ENCODE measurements at places on chromosomes 12 and 14.

DNA sequence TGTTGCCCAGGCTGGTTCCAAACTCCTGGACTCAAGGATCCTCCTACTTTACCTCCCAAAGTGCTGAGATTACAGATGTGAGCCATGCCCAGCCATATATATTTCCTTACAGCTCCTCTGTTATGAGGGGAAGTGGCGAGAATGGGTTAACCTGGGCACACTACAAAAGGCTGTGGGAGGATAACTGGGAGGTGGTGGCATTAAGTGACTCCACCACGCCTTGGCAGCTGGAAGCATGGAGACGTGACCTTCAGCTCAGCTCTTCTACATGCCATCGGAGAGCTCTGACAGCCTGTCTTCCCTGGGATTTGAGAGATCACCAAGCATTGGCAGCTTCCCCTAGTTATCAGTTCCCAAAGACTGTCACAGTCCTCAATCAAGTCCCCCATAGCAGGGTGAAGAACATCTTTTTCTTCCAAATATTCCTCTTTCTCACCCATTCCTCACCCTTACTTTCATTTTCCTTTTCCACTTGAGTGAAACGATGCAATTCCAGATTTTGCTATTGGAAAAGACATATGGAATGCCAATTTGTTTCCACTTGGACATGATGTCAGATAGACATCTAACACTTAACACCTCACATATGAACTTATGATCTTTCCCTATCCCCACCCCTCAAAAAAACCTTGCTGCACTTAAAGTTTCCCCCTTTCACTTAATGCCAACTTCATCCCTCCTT lies 48.5 kb downstream of the PHLDA1 start:
- peak overlapping the region; percentile 0 for H3K27ac ChIP-seq
- no peaks in the 10 kb centered on the region for H3K36me3 ChIP-seq
- peaks cover 34% of the 10 kb centered on the region for H3K4me1 ChIP-seq
- H3K27me3 ChIP-seq = no peaks in the 10 kb centered on the region
- DNase-seq = no peak

DNA sequence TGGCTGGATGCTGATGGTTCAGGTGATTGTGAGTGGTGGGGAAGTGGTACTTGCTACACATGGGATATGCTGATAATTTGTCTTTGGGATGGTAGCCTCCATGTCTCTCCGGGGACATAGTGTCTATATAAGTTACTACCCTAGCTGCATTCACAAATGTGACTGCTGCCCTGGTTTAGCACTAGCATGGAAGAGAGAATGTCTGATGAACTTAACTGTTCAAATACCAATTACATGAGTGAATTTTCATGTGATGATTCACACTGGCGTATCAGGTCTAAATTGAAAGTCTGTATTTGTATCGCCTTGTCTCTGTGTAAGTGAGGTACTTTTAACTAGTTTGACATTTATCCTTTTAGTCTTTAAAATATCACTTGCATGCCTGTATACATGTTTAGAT lies 34.4 kb downstream of the ATF7IP start:
- H3K4me3 ChIP-seq = peak overlapping the region; percentile 92
- no peak for DNase-seq
- H3K27ac ChIP-seq = peak overlapping the region; percentile 92
- peaks cover 46% of the 10 kb centered on the region for H3K4me1 ChIP-seq

DNA sequence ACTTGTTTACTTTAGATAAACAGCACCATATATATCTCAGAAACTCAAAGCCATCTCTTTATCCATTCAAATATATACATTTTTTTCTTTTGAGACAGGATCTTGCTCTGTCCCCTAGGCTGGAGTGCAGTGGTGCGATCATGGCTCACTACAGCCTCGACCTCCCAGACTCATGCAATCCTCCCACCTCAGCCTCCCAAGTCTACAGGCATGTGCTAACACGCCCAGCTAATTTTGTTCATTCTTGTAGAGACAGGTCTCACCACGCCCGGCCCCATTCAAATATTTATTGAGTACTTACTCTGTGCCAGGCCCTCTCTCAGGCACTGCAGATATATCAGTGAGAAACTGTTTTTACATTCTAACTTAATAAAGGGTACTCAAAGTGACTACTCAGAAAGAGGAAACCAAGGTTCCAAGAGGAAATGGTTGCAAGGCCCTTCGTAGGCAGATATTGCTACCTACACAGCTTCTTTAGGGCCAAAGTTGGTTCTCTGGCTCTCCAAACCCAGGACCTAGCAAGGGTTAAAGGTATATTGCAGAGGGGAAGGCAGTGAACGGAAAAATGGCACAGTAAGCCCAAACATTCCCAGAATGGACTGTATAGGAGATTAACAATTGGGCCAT lies 2.9 kb downstream of the ATXN3 start:
- H3K36me3 ChIP-seq = peaks cover 7% of the 10 kb centered on the region
- H3K27me3 ChIP-seq = no peaks in the 10 kb centered on the region
- H3K4me3 ChIP-seq = no peak overlapping the region
- DNase-seq = no peak

DNA sequence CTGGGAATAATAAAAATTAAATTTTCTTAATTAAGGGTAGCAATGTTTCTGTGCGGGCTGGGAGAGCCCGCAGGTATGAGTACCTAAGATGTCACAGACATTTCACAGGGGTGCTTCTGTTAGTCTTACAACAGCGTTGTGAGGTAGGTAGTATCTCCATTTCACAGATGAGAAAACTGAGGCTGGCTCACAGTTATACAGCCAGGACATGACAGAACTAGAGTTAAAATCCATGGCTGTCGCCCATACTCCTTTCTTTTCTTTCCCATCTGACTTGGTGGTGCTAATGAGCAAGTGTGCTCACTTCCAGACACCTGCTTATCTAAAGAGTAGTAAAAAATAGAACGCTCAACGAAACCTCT lies 2.1 kb downstream of the BMAL2 start:
- H3K27me3 ChIP-seq = peaks cover 56% of the 10 kb centered on the region
- H3K36me3 ChIP-seq = no peaks in the 10 kb centered on the region
- no peak overlapping the region for H3K27ac ChIP-seq
- peaks cover 18% of the 10 kb centered on the region for H3K4me1 ChIP-seq

DNA sequence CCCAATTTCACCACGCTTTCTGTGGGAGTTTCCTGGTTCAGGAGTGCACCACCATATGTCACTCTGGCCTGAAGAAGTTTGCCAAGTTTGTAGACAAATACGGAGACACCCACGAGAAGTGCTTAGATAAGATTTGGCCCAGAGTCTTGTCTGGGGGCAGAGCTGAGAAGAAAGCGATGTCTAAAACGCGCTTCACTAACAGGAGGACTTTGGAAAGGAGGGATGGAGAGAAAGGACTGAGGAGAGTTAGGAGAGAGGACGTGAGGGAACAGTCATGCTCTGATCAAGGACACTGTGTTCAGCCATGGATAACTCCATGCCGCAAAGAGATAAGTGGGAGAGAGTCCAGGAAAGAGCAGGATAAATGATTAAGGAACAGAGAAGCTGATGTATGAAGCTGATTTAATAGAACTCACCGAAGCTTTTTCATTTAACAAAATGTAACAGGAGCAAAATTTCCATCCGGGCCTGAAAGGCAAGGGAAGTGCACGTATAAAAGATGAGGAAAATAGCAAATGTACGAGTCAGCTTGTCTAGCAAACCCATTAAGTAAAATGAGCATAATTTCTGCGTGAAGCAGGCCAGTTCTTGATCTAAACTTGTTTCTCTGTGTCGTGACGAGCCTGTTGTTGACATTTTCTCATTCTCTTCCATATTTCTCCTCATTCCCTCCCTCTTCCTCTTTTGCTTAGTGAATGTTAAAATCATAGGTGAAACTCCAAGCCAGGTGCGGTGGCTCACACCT lies 23.4 kb upstream of the MAP3K9 start:
- H3K4me1 ChIP-seq = no peaks in the 10 kb centered on the region
- H3K4me3 ChIP-seq = no peak overlapping the region
- H3K27ac ChIP-seq = no peak overlapping the region
- no peak for DNase-seq
- H3K36me3 ChIP-seq = no peaks in the 10 kb centered on the region

- H3K27me3 ChIP-seq = no peaks in the 10 kb centered on the region
- H3K36me3 ChIP-seq = no peaks in the 10 kb centered on the region
- no peak overlapping the region for H3K27ac ChIP-seq
These were observed 363.8 kb upstream of the USP15 start for GRCh38 chr12:61896436-61896835.

DNA sequence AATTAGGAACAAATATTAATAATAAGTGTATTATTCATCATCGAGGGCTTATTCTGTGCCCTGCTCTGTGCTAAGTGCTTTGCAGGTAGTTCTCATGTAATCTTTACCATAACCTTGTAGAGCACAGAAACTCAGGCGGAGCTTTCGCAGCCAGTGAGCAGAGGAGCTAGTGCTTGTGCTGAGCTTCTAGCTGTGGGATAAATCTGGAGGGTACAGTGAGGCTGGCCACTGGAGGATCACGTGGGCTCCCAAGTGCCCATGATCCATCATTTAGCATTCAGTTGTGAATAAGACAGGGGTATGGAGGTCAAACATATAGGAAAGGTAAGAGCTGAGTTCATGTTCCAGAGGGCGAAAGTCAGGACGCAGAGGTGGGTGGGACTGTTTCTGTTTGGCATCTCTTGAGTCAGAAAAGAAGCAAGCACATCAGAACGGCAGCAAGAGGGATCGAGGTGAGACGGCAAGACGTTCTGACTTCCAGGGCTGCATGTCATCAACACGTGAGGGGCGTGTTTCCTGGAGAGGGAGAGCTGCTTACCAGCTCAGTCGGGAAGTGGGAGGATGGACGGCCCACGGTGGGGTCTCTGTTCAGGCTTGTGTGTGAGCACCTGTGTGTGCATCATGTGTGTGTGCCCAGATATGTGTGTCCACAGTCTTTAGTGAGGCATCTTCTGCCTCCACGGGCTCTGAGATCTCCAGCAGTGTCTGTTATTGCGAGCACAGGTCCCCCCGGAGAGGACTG lies 16.8 kb upstream of the KRT80 start:
- H3K4me3 ChIP-seq = no peak overlapping the region
- H3K27me3 ChIP-seq = peaks cover 72% of the 10 kb centered on the region
- no peak overlapping the region for H3K27ac ChIP-seq
- no peaks in the 10 kb centered on the region for H3K4me1 ChIP-seq

DNA sequence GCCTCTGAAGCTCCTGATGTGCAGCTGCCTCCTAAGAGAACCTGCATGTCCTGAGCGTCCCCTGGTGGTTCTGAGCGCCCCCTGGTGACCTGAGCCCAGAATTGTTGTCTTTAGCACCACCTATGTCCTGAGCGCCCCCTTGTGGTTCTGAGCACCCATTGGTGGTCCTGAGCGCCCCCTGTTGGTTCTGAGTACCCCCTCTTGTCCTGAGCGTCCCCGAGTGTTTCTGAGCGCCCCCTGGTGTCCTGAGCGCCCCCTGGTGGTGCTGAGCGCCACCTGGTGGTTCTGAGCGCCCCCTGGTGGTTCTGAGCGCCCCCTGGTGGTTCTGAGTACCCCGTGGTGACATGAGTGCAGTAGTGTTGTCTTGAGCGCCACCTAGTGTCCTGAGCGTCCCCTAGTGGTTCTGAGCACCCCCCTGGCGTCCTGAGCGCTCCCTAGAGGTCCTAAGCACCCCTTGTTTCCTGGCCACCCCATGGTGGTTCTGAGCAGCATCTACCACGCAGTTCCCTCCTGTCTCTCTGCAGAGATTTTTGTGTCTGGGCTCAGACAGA lies 782.5 kb downstream of the TMEM121 start:
- peaks cover 60% of the 10 kb centered on the region for H3K27me3 ChIP-seq
- peak; percentile 65 for DNase-seq
- H3K36me3 ChIP-seq = peaks cover 8% of the 10 kb centered on the region
- H3K27ac ChIP-seq = peak overlapping the region; percentile 23
- H3K4me1 ChIP-seq = no peaks in the 10 kb centered on the region
- H3K4me3 ChIP-seq = no peak overlapping the region

DNA sequence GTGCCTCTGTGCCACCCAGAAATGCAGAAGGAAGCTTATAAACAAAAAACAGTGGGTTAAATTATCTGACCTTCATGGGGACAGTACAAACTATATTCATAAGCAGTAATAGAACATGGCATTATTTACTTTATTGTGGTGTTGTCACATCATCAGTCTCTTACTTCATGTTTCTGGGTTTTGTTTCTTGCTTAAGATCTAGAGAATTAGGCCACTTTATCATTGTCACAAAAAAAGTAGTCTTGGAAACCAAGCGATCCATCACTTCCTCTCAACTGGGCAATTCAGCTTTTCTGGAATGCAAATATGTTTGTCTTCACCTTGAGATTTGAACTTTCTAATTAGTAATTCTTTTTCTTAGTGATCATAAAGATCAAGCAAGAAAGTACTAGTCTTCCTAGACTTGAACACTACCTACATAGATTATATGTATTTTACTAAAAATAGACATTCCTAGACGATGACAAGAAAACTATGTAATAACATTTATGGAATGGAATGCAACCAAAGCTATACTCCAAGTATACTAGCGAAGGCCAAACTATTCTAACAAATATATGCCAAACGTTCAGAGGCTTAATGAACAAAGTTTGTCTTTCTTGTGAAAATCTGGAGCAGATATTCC lies 363.4 kb downstream of the DAD1 start:
- H3K4me1 ChIP-seq = no peaks in the 10 kb centered on the region
- DNase-seq = no peak
- no peaks in the 10 kb centered on the region for H3K36me3 ChIP-seq
- no peaks in the 10 kb centered on the region for H3K27me3 ChIP-seq
- H3K27ac ChIP-seq = no peak overlapping the region

DNA sequence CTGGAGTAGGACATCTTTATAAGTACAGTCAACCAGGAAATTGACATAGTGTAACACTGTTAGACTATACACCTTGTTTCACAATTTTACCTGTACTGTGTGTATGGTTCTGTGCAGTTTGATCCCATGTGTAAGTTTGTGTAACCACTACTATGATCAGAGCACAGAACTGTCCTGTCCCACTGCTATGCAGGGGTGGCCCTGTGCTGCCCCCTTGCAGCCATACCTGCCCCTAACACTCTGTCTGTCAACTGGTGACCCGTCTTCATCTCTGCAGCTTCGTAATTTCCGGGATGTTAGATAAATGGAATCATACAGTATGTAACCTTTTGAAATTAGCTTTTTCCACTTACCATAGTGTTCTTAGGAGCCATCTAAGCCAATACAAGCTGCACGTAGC lies 58.7 kb upstream of the RD3L start:
- DNase-seq = no peak
- no peaks in the 10 kb centered on the region for H3K36me3 ChIP-seq
- H3K4me1 ChIP-seq = no peaks in the 10 kb centered on the region
- no peak overlapping the region for H3K4me3 ChIP-seq
- H3K27ac ChIP-seq = no peak overlapping the region

- no peak for DNase-seq
- H3K27me3 ChIP-seq = no peaks in the 10 kb centered on the region
- H3K4me3 ChIP-seq = no peak overlapping the region
- H3K36me3 ChIP-seq = no peaks in the 10 kb centered on the region
- peak overlapping the region; percentile 12 for H3K27ac ChIP-seq
These were observed 315.8 kb downstream of the ZFP36L1 start for GRCh38 chr14:68477110-68477455.

GRCh38 chr12:50747817-50748216 lies 16.1 kb upstream of the ATF1 start:
- no peak for DNase-seq
- H3K36me3 ChIP-seq = peaks cover 22% of the 10 kb centered on the region
- no peak overlapping the region for H3K4me3 ChIP-seq
- no peaks in the 10 kb centered on the region for H3K27me3 ChIP-seq
- H3K27ac ChIP-seq = no peak overlapping the region

GRCh38 chr12:68453876-68454275 lies 121.7 kb upstream of the MDM1 start:
- H3K4me3 ChIP-seq = peak overlapping the region; percentile 75
- peaks cover 4% of the 10 kb centered on the region for H3K36me3 ChIP-seq
- peaks cover 72% of the 10 kb centered on the region for H3K4me1 ChIP-seq
- DNase-seq = no peak
- no peaks in the 10 kb centered on the region for H3K27me3 ChIP-seq

- H3K4me1 ChIP-seq = no peaks in the 10 kb centered on the region
- no peak for DNase-seq
- H3K36me3 ChIP-seq = no peaks in the 10 kb centered on the region
- no peak overlapping the region for H3K27ac ChIP-seq
- H3K4me3 ChIP-seq = no peak overlapping the region
These were observed 449.3 kb downstream of the ADAMTS20 start for GRCh38 chr12:43102546-43103264.

Measured in effector memory CD8-positive, alpha-beta T cell (primary cell).